Left ventricle myocardium inferior (tissue), 1 donor: ENCODE measurements at places on chromosomes 4 and X. TPM values are rescaled to one million over a fixed set of nuclear protein-coding genes. Genes with fewer than 3 reads are reported as not detected.
A peak's percentile ranks its signal among the peaks of the same experiment; 100 is the strongest.

DNA sequence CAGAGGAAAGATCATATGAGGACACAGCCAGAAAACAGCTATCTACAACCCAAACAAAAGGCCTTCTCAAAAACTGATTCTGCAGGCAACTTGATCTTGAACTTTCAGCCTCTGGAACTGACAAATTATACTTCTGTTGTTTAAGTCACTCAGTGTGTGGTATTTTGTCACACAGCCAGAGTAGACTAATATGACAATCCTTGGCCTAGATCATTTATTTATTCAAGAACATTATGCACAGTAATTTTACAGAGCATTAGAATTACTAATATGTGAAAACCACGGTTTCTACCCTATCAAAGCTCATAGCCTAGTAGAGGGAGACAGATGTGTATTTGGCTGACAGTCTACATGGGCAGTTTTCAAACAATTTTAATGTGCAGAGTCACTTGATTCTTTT lies 167.8 kb upstream of the PCDH18 start:
- peak overlapping the region; percentile 4 for H3K27ac ChIP-seq
- H3K27me3 ChIP-seq: no peaks in the 10 kb centered on the region
- H3K36me3 ChIP-seq: no peaks in the 10 kb centered on the region
- H3K4me1 ChIP-seq: peaks cover 5% of the 10 kb centered on the region
- DNase-seq: no peak

DNA sequence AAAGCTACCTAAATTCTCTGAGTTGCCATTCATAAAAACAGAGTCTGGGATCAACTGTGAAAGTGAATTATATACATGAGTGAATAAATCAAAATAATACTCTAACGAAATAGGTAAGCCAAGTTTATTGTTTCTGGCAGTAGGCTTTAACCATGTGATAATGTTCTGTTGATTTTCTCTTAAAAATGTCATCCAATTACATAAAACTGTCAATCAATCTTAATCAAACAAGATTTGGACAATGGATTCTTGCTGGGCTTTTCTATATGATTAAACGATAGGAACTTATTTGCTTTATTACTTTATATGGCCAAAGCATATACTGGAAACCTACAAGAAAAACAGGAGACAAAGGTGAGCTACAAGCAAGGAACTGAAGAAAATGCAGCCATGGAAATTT lies 148.8 kb downstream of the INPP4B start:
- H3K4me3 ChIP-seq: no peak overlapping the region
- no peaks in the 10 kb centered on the region for H3K27me3 ChIP-seq
- DNase-seq: no peak
- no peak overlapping the region for H3K27ac ChIP-seq
- H3K4me1 ChIP-seq: peaks cover 22% of the 10 kb centered on the region
- no peaks in the 10 kb centered on the region for H3K36me3 ChIP-seq

DNA sequence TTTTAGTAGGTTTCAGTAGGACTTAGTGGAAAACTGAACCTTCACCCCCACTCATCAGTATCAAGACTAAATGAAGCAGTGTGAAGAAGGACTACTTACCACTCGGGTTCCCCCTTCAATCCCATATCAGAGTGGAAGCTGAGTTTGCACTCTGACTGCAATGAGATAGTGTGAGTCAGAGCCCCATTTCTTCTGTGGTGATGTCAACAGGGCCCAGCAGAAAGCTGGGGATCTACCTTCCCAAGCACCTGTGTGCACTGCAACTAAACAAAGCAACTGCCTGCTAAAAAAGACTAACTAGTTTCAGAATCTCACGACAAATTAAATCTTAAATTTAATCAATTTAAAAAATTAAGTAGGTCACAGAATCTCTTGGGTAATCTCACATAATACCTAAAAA lies 1837.0 kb upstream of the PCDH7 start:
- H3K36me3 ChIP-seq: no peaks in the 10 kb centered on the region
- no peak overlapping the region for H3K4me3 ChIP-seq

- H3K36me3 ChIP-seq: no peaks in the 10 kb centered on the region
- H3K27ac ChIP-seq: no peak overlapping the region
- no peaks in the 10 kb centered on the region for H3K27me3 ChIP-seq
- DNase-seq: no peak
- H3K4me3 ChIP-seq: no peak overlapping the region
Observed at GRCh38 chrX:72624194-72624593, 51.6 kb upstream of the HDAC8 start.

DNA sequence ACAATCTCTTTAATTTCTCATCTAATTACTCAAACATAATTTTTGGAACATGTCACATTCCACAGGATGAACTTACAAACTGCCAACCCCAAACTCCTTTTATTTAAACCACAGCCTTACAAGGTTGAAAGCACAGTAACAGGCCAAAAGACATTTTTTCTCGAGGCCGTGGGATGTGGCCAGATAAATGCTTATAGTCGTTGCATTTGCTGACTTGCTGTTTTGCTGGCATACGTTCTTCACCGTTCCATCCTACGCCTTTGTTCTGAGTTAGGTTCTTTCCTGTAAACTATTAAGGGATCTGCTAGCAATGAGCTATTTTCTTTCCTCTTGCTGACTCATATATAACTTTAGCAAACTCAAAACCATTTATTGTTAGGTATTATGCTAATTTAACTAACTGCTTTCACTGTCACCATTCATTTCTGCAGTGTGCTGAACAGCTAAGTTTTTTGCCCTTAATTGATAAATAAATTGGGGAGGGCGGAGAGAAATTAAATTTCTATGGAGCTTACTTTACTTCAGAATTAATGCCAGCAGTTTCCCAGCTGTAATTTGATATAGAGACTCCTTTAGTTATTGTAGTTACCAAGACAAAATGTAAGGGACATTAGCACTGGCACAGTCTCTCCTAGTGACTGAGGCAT lies 135.1 kb upstream of the PACRGL start:
- no peaks in the 10 kb centered on the region for H3K4me1 ChIP-seq
- no peaks in the 10 kb centered on the region for H3K36me3 ChIP-seq

GRCh38 chr4:145295122-145295521 lies 114.7 kb upstream of the OTUD4 start:
- no peak for DNase-seq
- no peaks in the 10 kb centered on the region for H3K27me3 ChIP-seq
- H3K27ac ChIP-seq: no peak overlapping the region
- peaks cover 5% of the 10 kb centered on the region for H3K4me1 ChIP-seq
- H3K36me3 ChIP-seq: no peaks in the 10 kb centered on the region
- H3K4me3 ChIP-seq: no peak overlapping the region

Gene IDUA
- total RNA-seq: 9.0 TPM
